ENCODE measurements at places on chromosomes 13 and 19.

DNA sequence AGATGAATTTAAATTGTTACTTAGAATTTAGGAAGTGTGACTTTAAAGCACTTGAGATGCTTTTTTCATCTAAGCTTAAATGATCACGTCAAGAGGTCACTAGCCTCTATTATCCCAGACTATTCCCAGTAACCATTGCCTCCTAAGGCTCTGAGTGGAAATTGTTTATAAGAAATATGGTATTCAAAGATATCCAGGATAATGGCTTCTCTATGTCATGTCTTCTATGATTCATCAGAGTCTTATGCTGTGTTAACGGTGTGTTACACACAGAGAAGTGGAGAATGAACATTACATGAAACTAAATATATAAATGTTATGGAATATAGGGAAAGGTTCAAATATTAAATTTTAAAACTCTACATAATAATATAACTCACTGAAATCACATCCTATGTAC, 79.8 kb upstream of the NBEA start:
- ATAC-seq: no peak

DNA sequence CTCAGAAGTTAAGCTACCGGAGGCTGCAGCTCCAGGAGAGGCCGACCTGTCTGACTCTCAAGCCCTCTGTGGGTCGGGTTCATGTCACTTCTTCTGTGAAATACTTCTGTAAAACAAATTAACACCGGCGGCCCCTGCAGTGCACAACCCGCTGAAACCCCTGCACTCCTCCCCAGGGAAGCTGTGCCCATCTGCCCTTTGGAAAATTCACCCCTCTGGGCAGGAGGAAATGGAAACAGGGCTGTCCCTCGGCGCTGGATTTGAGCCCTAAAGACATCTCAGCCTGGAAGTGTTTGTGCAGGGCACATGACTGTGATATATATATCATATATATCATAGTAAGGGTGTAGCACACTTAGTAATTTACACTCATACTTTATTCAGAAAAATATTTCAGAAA, 415.3 kb downstream of the IRS2 start:
- no peak for ATAC-seq

- ATAC-seq: peak; percentile 1
Measured at GRCh38 chr19:5690955-5691821, 1.1 kb downstream of the RPL36 start.

GRCh38 chr13:41682766-41683165, 225.4 kb downstream of the RGCC start:
- ATAC-seq: no peak

GRCh38 chr19:50835785-50836542, 2.6 kb upstream of the KLK15 start:
- peak; percentile 86 for ATAC-seq

GRCh38 chr13:46104868-46105267, at the start of gene CPB2:
TSS of gene CPB2 (minus strand) at chr13:46105033. CDS start at chr13:46105009, 24 bp downstream.
- ATAC-seq: no peak

DNA sequence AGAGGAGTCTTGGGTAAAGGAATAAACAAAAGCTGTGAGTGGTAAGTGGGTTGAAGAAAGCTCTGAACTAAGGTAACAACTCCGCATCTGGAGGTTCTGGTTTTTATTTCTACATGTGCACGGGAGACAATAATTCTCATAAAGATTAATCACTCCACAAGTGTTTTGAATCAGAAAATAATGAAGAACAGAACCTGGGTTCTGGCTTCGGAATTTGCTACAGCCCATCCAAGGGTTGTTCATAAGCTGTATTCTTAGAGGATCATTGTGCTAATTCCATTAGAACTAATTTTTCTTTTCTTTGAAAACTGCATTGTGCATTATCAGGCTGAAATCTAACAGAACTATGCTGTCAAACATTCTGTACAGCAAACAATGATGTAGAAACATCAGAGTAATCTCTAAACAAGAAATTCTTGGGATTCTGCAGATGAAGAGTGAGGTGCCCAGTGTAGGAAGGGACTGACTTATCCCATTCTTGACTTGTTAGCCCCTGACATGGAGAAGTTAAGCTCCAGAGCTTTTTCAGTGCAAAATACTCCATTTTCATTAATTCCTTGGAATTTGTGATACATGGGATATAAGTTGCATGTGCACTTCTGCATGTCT, 368.2 kb downstream of the COG6 start:
- ATAC-seq: no peak

- peak; percentile 87 for ATAC-seq
Measured at GRCh38 chr19:4139614-4140236, 13.7 kb upstream of the CREB3L3 start.

DNA sequence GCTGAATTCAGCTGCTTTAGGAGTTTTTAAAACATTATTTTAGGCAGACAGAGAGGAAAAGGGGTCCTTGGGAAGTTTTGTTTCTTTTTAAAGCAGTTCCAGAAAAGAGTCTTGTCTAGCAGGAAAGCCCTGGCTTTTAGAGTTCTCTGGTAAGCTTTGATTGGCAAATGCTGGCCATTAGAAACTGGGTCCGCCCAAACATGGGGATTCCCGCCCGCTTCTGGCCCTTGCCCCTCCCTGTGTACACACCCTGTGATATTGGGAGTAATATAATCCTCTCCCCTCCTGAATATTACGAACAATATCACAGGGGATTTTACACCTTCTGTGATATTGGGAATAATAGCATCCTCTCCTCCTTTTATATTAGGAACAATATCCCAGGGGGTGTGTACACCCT, 58.9 kb downstream of the ERICH4 start:
- ATAC-seq: no peak

DNA sequence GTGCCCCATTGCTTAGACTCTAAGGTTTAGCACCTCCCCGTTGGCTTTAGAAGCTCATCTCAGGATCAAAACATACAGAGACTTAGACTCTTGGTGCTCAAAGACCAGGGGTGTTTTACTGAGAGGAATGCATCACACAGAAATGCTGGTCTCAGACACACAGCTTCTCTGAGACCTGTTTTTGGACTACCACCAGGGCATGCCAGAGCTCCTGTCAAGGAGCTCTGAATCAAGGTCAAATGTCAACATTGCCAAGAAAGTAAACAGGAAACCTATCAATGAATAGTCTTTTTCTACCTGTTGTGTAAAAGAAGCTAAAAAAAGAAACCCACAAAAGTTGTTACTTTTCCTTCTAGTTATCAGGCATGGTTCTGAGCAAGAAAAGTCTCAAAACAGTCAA, 149.2 kb downstream of the COL4A1 start:
- ATAC-seq: no peak

DNA sequence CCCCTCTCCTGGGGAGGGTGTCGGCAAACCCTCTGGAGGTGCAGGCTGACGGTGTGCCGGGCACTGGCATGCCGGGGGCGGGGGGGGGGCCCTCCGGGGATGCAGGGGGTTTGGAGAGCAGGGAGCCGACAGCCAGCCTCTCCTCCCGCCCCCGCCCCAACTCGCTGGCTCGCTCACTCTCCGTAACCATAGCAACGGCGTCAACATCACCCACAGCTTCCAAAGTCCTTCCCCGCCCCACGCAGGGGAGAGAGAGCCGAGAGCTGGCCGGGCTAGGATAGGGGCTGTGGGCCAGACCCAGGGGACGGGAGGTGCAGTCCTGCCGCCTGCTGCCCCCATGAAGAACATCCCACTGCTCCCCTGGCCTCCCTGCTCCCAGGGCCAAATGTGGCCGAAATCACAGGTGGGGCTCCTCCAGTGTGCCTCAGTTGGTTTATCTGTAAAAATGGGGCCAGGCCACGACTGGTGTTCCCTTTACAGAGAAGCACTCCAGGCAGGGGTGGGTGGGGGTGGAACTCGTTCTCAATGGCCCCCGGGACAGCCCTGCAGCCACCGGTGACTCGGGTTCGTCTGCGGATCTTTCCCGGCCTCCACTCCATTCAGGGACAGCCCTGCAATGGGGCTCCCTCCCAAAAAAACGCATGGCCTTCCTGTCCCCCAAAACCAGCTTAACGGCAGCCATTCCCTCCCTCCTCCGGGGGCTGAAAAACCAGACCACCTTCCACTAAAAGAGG, 3.2 kb downstream of the KLF16 start:
- ATAC-seq: no peak

Data from activated CD4-positive, CD25-positive, alpha-beta regulatory T cell treated with anti-CD3 and anti-CD28 coated beads, Interleukin-2, amount 50 U/mL, for 24 hours (primary cell).